ENCODE measurements at places on chromosomes 2 and 18. TPM values are rescaled to one million over a fixed set of nuclear protein-coding genes. Genes with fewer than 3 reads are reported as not detected.
A peak's percentile ranks its signal among the peaks of the same experiment; 100 is the strongest.

The SERPINB11 gene
- total RNA-seq = not detected

The CDCA7 gene
- 75.7 TPM for total RNA-seq

The KCNK3 gene
- 0.30 TPM for total RNA-seq

The YPEL5 gene
- total RNA-seq = 28.6 TPM

The SPC25 gene
- 35.8 TPM for total RNA-seq

The NT5C1B gene
- total RNA-seq = not detected

The FMNL2 gene
- total RNA-seq = 45.1 TPM

GRCh38 chr18:73962256-73962655 lies 185.4 kb downstream of the FBXO15 start:
- no peak overlapping the region for H3K27ac ChIP-seq
- no peak overlapping the region for H3K4me3 ChIP-seq
- no peaks in the 10 kb centered on the region for H3K36me3 ChIP-seq

DNA sequence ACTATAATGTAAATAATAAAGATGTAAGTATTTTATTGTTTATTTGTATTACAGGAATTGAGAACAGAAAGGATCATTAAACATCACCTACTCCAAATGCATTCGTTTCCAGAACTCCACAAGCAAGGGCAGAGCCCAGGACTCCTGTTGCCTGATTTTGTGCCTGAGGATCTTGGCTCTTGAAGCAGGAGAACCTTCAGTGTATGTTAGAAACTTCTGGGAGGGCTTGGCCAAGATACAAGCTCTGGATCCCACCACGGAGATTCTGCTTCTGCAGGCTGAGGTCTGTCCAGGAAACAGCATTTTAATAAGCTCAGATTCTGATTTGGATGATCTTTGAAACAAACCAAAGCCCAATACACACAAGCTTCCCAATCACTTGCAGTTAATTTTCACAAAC lies 142.4 kb upstream of the SOX11 start:
- no peaks in the 10 kb centered on the region for H3K36me3 ChIP-seq
- no peak overlapping the region for H3K4me3 ChIP-seq
- peaks cover 5% of the 10 kb centered on the region for H3K4me1 ChIP-seq

- peaks cover 76% of the 10 kb centered on the region for H3K27me3 ChIP-seq
- H3K36me3 ChIP-seq = no peaks in the 10 kb centered on the region
- DNase-seq = no peak
Measured at GRCh38 chr2:118858485-118859156, 11.2 kb upstream of the EN1 start.

DNA sequence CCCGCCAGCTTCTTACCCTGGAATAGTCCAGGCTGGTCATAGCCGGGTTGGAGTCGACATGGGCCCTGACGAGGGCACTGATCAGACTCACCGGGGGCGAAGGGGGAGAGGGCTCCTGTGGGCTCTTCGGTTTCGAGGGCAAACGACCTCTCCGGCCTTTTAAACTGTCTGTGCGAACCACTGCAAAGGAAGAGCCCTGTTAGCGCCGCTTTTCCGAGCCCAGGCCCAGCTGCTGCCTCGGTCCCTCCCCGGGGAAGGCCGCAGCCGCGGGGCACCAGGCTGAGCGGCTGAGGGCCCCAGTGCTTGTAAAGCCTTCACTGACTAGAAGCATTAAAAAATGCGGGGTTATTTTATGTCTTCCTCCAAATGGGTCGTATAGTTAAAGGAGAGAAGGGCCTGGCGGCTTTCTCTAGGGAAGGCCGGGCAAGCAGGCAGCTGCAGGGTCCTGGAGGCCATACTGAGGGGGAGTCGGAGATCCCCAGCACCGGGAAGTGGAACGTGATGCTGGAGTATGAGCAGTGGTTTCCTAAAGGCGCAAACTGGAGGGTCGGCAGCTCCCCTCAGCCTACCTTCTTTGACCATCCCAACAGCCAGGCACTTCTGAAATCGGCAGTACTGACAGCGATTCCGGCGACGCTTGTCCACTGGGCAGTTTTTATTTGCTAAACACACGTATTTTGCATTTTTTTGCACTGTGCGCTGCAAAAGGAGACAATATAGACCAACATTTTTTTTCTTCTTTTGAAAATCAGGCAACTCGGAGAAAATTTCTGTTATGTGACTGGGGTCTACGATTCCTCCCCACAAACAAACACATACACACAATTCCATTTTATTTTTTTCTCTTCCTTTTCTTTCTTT lies 4.5 kb downstream of the NR4A2 start:
- peak overlapping the region; percentile 61 for H3K4me3 ChIP-seq
- H3K27me3 ChIP-seq = peaks cover 83% of the 10 kb centered on the region
- H3K4me1 ChIP-seq = peaks cover 18% of the 10 kb centered on the region
- H3K36me3 ChIP-seq = no peaks in the 10 kb centered on the region
- DNase-seq = no peak

GRCh38 chr2:240789501-240790369 lies 30.3 kb downstream of the KIF1A start:
- H3K4me3 ChIP-seq = no peak overlapping the region
- H3K36me3 ChIP-seq = peaks cover 50% of the 10 kb centered on the region
- DNase-seq = no peak

DNA sequence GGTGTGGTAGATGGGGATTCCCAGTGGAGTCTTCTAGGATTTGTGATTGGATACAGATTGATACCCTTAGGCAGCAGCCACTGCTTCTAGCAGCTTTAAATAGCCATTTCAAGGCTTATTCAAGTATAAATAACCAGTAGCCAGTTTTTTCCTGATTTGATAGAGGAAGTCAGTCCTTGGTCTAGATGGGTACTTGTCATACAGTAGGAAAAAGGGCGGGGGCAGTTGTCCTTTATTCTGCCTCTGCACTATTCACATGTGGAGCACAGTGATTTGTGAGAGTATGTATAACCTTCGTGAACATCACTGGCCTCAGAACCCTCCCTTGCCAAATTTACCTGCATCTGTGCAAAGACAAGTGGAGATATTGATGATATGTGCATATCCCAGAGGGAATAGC lies 6.8 kb downstream of the PPP1CB start:
- no peak overlapping the region for H3K4me3 ChIP-seq
- no peak overlapping the region for H3K27ac ChIP-seq
- H3K4me1 ChIP-seq = no peaks in the 10 kb centered on the region
- no peaks in the 10 kb centered on the region for H3K27me3 ChIP-seq
- DNase-seq = no peak
- no peaks in the 10 kb centered on the region for H3K36me3 ChIP-seq

DNA sequence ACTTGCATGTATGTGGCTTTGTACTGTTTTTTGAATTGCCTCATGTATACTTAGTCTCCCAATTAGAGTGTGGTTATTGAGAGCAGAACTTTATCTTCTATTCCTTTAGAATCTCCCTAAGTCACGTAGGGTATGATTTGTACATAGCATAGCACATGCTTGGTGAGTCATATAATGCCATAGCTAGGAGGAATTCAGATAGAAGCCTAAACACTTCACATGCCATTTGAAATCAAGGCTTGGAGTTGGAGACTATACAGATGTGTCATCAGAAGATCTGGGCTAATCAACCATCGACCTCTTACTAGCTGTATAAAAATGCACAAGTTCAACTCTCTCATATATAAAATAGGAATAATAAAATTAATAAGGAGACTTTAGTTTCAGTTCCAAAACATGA lies 222.6 kb upstream of the ST6GAL2 start:
- no peaks in the 10 kb centered on the region for H3K27me3 ChIP-seq
- H3K4me1 ChIP-seq = no peaks in the 10 kb centered on the region
- no peak overlapping the region for H3K27ac ChIP-seq

GRCh38 chr18:9900699-9901098 lies 13.1 kb upstream of the VAPA start:
- DNase-seq = no peak
- H3K27me3 ChIP-seq = no peaks in the 10 kb centered on the region
- H3K36me3 ChIP-seq = no peaks in the 10 kb centered on the region
